ENCODE measurements at places on chromosomes 2 and 18.

- DNase-seq = peak; percentile 50
Observed at GRCh38 chr2:123993728-123994323, 31.3 kb upstream of the CNTNAP5 start.

GRCh38 chr2:45173513-45173912, 164.3 kb upstream of the SIX2 start:
- no peak for DNase-seq

GRCh38 chr2:190722835-190723234, 74.0 kb downstream of the NAB1 start:
- no peak for DNase-seq

- DNase-seq = no peak
Observed at GRCh38 chr2:166784296-166784946, 103.9 kb upstream of the XIRP2 start.

DNA sequence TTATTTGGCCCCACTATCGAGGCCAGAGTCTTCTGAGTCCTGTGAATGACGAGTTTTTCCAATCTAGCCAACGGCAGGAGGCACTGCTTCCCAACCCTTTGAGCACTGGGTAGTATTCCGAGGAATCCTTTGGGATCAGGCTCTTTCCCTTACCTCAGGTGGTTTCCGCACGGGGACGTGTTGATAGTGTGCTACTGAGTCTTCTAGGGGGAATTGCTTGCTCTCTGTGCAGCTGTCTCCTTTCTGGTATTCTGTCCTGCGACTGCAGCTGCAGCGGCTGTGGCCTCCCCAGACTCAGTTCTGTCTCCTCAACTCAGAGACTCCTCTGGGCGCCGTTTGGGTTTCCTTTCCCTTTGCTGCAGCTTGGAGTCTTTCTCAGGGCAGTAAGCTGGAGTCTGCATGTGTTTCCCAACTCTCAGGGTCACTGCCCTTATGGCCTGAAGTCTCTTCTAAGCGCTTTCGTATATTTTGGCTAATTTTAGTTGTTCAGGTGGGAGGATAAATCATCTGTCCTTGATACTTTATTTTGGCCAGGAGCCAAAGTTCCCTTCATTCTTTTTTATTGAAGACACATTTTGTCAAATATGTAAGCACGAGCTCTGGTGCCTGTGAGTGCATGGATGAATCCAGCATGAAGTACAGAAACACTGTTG, 118.4 kb downstream of the MAP4K4 start:
- DNase-seq = no peak

- DNase-seq = no peak
Observed at GRCh38 chr2:129460299-129461198, 518.9 kb upstream of the RAB6C start.

DNA sequence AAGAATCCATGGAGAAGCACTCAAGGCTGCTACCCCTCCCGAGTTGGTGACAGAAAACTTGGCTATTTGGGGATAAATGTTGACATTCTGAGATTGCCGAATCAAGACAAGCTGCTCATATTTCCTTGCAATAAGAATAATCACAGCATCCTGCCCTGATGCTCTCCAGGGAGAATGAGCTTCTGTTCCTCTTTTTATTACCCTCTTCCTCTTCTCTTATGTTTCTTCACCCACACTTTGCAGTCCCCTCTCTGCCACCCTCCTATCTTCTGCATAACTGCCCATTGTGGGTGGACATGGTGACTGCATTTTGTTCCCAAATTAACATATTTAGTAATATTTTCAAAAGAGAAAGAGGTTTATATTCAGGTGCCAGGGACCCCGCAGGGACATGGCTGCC, 11.9 kb upstream of the MSGN1 start:
- DNase-seq = peak; percentile 79

DNA sequence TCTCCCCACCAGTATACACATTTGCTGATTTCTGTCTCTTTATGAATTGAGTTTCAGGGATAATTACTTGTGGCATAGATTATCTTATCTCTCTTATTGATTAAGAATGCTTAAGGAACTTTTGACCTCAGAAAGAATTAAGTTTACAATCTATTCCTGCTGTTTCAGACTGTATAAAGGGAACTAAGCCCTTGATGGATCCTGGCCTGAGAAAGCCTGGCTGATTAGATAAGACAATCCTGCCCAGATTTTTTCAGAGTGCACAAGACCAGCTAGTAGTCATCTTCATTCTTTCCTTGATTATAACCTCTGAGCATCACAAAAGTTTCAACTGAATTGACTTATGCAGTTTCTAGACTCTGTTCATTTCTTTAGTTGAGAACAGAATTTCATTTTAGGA, 22.7 kb upstream of the TFPI start:
- DNase-seq = no peak
